Mesenteric fat pad (tissue), 1 donor: ENCODE measurements at places on chromosomes 12 and 14. TPM values are rescaled to one million over a fixed set of nuclear protein-coding genes. Genes with fewer than 3 reads are reported as not detected.

- DNase-seq, result no peak
Observed at GRCh38 chr12:116490471-116490870, 68.7 kb upstream of the MAP1LC3B2 start.

DNA sequence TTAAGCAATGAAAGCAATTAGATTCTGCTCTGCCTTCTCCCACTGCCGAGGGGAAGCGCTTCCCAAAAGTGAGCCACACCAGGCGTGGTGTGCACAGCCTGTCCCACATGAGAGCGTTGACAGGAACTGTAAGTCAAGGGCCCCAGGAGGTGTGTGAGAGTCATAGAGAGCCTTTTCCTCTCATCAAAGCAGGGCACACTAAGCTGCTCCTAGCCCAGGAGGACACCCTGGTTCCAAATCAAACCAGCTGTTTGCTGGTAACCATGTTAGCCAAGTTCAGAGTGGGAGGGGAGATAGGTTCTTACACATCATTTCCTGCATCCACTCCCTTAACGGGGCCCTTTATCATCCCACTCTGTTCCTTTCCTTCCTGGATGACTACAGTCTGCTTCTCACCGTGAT is 98.3 kb downstream of the SPTSSA start:
- DNase-seq, result no peak

GRCh38 chr14:65210118-65210821 is 108.0 kb upstream of the MAX start:
- DNase-seq, result no peak

The CLEC14A gene
- 35.6 TPM for total RNA-seq

DNA sequence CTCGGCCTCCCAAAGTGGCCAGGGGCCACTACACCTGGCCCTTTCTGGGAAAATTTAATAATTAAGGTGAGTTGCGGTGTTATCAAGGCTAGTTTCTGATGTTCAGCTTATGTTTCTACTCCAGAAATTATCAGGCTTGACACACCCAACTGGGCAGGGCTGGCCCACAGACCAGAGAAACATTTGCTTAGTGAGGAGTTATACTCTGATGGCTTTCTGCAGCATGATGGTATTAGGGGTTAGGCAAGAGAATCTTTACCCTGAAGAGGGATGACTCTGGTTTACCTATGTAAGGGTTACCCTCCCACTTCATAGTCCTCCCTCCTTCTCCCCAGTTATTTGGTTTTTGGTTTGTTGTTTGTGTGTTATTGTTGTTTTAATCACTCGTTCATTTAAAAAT is 24.5 kb upstream of the HECTD1 start:
- DNase-seq, result no peak

The ATL1 gene
- total RNA-seq, result 3.6 TPM

The SLC10A1 gene
- not detected for total RNA-seq

The NEUROD4 gene
- total RNA-seq, result not detected

The PCED1B gene
- total RNA-seq, result 6.1 TPM

The POTEG gene
- total RNA-seq, result not detected
